Activated CD4-positive, alpha-beta T cell treated with anti-CD3 and anti-CD28 coated beads for 24 hours (primary cell): ENCODE measurements at places on chromosomes 16 and 17.

GRCh38 chr17:62738281-62738680 lies 69.8 kb downstream of the MARCHF10 start:
- DNase-seq = no peak

GRCh38 chr17:78184868-78185267 lies 2.0 kb downstream of the TK1 start:
- no peak for DNase-seq

DNA sequence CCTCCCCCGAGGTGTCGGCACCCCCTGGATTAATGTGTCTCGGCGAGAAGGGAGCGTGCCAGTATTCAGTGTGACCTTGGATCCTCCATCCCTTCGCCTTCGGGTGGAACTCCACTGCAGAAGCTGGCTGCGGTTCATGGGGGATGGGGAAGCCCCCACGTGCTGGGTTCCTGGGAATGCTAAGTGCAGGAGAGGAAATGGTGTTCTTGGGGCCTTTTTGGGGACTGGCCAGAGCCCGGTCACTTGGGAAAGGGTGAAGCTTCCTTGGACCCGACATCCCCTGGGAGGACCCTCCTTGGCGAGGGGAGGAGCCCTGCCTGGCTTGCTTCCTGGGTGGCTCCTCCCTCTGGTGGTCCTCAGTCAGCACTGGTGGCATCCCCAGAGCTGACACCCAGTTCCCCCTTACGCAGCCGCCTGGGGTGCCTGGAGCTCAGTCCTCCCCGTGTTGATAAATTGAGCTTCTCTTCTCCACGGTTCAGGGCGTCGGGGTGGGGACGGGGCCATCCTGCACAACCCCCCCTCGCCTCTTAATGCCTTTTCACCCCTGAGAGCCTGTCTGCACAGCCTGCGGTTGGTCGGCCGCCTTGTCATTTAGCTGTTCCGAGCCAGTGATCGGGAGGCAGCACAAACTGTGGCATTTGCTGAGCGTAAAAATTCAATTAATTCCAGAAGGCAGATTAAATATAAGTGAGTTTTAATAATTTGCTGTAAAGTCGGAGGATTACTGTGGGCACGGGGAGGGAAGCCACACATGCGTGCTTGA lies 30.7 kb upstream of the GSE1 start:
- DNase-seq = no peak

GRCh38 chr16:88347656-88348376 lies 34.9 kb upstream of the ZNF469 start:
- no peak for DNase-seq

GRCh38 chr16:79994418-79994817 lies 393.9 kb upstream of the MAF start:
- DNase-seq = no peak

DNA sequence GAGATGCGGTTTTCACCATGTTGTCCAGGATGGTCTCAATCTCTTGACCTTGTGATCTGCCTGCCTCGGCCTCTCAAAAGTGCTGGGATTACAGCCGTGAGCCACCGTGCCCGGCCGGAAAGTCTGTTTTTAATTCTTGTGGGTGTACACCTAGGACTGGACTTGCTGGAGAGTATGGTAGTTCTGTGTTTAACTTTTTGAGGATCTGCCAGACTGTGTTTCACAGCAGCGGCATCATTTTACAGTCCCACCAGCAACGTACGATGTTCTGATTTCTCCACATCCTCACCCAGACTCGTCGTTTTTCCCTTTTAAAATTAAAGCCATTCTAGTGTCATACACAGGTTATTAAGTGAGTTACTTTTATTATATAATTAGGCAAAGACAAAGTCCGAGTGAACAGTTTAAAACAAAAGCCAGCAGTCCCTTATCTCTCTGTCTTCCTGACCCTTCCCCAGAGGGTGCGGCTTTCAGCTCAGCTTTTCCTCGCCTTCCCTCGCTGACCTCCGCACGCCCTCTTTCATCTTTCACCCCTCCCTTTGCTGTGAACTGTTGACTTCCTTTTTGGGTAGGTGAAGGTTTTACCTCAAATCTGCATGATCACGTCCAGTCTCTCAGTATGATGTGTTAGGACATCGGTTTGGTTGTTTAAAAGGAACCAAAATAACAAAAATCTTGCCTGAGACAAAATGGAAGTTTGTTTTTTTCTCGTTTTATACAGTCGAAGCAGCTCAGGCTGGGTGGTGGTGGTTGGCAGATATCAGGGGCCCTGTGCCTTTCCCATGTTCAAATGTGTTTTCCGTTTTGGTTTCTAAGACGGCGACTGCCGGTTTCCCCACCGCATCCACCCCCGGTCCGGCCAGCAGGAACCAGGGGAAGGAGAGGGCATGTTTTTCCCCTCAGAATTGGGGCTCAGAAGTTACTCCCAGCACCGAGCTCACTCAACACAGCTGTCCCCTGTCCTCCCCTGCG lies 18.0 kb downstream of the FAM234A start:
- no peak for DNase-seq

DNA sequence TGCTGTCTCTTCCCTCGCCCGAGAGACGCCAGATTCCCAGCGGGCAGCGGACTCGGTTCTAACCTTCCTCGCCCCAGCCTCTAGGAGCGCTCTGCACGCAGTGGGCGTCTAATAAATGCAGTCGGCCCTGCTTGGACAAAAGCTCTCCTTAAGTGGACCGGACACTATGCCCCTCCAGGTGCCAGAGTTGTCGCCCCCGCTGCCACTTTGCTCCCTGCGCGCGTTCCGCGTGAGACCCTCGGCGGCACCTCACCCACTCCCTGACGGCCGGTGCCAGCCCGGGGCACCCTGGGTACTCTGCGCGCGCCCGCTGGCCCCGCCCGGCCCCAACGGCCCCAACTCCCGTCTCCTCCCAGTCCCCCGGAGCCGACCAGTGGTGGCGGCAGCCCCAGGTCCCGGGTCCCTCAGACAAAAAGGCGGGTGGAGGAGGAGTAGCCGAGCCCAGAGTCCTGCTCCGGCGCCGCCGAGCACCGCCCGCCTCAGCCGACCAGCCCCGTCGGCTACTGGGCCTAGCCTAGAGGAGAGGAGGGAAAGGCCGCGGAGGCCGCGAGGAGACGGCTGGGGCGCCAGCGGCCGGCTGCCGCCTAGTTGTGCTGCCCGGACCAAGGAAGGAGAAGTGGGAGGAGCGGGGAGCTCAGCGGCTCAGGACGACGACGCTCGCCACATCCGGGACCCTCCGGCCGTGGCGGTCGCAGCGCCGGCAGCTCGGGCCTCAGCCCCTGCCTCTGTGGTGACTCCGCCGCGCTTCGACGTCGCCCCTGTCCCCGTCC lies 123.0 kb downstream of the GOSR1 start:
- peak; percentile 36 for DNase-seq

- DNase-seq = no peak
Observed at GRCh38 chr16:54718376-54718775, 212.3 kb upstream of the IRX5 start.

- peak; percentile 41 for DNase-seq
Observed at GRCh38 chr16:67000384-67001351, 12.3 kb downstream of the CES4A start.

- DNase-seq = no peak
Observed at GRCh38 chr17:5055543-5055942, 20.3 kb upstream of the SLC52A1 start.

GRCh38 chr16:64892835-64893785 lies 228.8 kb downstream of the CDH11 start:
- DNase-seq = no peak

- DNase-seq = no peak
Observed at GRCh38 chr17:81481073-81481799, 31.4 kb downstream of the ACTG1 start.

GRCh38 chr16:85991425-85991824 lies 92.5 kb downstream of the IRF8 start:
- no peak for DNase-seq

DNA sequence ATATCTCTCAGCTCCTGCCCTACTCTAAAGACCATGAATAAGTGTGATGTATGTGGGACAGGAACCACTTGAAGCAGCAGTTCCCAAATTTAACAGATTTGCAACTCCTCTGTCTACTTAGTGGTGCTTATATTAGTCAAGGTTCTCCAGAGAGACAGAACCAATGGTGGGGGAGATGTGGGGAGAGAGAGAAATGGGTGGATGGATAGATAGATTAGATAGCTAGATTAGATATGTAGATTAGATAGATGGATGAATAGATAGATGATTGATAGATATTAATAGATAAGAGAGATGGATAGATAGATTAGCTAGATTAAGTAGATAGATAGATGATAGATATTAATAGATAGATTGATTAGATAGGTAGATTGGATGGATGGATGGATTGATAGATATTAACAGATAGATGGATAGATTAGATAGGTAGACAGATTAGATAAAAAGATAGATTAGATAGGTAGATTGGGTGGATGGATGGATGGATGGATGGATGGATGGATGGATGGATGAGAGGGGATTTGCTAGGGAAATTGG lies 154.0 kb upstream of the NOL11 start:
- DNase-seq = no peak

DNA sequence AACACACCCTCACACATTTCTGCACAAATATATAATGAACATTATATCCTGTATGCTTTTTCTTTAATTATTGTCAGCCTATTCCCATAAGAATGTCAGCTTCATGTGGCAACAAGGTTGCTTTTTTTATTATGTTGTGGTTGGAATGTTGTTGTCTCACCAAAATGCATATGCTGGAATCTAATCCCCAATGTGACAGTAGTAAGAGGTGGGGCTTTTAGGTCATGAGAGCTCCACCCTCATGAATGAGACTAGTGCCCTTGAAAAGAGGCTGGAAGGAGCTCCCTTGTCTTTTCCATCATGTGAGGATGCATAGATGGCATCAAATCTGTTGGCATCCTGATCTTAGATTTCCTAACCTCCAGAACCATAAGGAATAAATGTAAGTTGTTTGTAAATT lies 131.3 kb upstream of the IRX6 start:
- DNase-seq = no peak

DNA sequence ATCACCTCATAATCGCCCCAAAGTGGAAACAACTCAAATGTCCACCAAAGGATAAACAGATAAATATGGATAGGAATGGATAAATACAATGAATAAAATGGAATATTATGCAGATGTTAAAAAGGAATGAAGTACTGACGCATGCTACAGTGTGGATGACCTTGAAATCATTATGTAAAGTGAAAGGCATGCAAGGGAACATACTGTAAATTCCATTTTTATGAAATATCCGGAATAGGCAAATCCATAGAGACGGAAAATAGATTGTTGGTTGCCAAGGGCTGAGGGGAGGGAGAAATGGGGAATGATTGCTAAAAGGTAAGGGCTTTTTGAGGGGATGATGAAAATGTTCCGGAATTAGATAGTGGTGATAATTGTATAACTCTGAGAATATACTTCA lies 36.0 kb downstream of the STAT5B start:
- no peak for DNase-seq

- no peak for DNase-seq
Observed at GRCh38 chr16:5222761-5223160, 125.2 kb upstream of the EEF2KMT start.

DNA sequence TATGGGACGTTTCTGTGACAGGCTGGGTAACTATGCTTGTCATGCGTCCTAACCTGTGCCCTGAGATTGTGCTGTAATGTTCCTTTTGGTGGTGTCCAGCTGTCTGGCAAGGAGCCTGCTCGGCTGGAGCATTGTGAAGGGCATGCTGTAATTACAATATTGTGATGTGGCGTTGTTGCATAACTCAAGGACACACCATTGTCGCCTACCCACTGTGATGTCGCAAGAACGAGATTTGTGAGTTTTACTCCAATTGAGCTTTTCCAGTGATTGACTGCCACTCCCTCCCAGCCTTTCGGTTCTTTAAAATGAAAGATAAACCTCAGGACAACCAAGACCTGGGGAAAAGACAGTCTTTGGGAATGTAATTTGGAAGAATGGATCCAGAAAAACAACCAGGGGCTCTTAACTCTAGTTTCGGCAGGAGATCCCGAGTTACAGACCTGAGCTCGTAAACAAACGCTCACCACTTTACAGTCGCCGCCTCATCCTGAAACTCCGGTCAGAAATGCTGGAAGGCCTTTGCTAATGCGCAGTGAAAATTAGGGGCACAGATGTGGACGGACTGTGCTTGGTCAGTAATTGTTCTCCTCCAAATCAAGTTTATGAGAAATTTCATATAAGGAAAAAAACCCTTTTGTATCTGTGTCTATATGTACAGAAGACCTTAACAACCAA lies 1.3 kb downstream of the ZNF750 start:
- DNase-seq = no peak

DNA sequence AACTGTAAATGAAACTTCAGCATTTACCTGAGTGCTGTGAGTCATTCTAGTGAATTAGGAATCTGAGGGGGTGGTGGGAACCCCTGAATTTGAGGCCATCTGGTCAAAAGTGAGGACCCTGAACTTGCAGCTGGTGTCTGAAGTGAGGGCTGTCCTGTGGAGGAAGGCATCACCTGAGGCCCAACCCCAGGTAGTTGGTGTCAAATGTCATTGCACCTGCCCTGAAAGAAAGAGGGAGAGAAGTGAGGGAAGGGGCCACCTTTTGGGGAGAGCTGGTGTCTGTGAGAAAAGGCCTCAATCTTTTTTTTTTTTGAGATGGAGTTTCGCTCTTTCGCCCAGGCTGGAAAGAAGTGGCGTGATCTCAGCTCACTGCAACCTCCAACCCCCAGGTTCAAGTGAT lies 12.5 kb upstream of the PRPSAP1 start:
- DNase-seq = no peak

GRCh38 chr16:83561876-83562275 lies 245.9 kb upstream of the HSBP1 start:
- DNase-seq = no peak

DNA sequence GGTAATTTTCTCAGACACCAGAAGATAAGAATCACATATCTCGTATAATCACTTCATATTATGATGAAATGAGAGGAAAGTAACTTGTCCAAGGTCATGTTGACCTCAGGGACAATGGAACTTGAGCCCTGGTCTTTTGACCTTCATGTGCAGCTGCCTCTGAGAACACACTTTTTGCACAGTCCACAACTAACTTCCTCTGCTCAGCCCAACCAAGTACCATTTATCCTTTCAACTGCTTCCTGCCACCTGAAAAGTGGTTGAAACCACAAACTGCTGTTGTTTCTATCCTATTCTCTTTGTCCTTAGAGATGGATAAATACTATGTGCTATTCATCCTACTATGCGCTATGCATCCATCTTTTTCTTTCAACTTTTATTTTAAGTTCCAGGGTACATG lies 2.3 kb upstream of the CCL1 start:
- no peak for DNase-seq

- DNase-seq = no peak
Observed at GRCh38 chr17:41490000-41490990, 585 bp upstream of the KRT36 start.

GRCh38 chr17:72658675-72659074 lies 433.8 kb downstream of the SLC39A11 start:
- DNase-seq = no peak

- peak; percentile 16 for DNase-seq
Observed at GRCh38 chr16:56013962-56014552, 138.9 kb upstream of the CES5A start.
